AML-193 (cell line): ENCODE measurements at places on chromosomes 6 and 20.
A peak's percentile ranks its signal among the peaks of the same experiment; 100 is the strongest.

GRCh38 chr6:6724539-6725467, 136.3 kb downstream of the LY86 start:
- DNase-seq: peak; percentile 80

DNA sequence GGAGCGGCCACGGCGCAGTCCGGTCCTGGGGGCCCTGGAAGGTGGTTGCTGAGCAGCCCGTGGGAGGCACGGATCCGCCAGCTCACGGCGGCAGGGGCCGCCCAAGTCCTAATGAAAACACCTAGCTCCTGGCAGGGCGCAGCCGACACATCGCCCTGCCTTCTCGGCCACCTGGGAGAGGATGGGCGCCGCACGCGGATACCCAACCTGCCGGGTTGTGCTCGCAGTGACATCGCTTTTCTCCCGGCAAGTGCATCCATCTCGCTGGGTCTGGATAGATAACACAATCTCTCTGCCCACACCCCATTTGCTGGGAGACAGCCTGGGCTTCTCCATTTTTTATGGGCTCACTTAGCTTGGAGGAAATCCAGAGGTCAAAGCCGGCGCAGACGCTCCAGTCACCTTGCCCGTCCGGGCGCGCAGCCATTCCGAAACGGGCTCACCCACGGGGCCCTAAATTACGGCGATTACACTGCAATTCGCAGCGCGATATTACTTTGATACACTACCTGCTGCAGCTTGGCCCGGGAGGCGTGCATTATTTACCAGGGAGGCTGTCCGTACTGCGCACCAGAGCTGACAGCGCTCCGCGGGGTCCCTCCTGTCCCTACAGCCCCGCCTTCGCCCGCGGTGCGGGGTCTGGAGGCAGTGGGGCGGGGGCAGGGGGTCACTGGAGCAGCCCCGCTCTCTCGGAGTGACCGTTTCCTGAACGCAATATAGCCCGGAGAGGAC, 36.2 kb upstream of the CCDC167 start:
- no peak for DNase-seq

DNA sequence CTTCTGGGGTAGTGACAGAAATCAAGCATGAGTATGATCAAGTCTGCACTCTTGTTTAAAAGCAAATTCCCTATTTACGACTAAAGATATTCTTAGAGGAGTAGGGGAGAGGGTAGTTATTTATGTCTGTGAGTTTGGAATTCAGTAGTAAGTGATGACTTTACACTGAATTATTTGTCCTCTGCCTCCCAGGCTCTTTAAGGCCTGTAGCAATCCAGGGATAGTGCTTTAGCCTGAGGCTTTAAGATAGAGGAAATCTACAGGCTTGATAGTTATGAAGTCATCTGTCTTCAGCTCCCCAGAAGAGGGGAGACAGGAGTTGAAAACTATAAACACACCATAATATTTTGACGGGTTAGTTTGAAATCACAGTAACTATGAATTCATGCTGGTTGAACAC, 664.5 kb downstream of the EPM2A start:
- DNase-seq: no peak

DNA sequence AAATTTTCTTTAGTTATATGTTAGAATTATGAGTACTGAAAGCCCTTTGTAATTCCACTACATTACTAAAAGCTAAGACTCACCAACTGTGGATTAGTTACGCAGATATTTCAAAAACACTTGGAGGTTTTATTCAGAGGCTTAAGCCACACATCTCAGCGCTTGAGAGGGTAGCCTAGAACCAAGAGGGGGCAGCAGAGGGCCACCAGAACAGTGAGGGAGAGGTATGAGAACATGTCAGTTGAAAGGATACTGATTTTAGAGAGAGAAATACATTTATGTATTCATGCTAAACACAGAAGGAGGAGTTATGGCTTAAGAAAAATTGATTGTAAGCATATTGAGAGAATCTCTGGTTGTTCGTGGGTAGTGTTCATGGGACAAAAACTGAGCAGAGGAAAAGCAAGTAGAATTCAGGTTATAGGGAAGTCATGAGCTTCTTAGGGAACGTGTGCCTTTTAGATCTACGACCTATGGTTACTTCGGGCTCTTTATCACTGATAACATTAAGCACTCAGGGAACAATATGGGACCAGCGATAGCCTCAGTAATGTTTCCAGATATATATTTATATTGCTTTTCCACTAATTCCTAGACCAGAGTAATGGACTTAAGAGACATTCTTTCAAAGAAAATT, 20.4 kb upstream of the SERINC1 start:
- DNase-seq: peak; percentile 68

GRCh38 chr6:136960781-136961180, 38.7 kb downstream of the SLC35D3 start:
- no peak for DNase-seq

GRCh38 chr20:3924304-3925112, 35.3 kb downstream of the PANK2 start:
- DNase-seq: no peak

DNA sequence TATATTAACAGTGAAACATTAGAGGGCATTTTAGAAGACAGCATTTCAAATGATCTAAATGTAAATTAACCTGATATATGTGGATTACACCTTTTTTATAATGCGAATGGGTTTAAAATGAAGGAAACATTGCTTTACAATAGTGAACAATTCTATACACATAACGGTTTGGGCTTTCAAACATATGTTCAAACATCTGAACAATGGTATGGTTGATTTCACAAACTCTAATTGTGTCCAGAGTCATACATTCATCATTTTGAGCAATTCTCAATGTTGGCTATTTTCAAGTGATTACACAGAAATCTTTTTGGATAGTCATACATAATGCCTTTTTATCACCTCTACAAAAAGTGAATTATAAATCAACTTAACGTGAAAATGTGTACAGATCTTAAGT, 578.1 kb downstream of the PHF3 start:
- DNase-seq: no peak

- DNase-seq: no peak
These were observed 905 bp downstream of the RARS2 start for GRCh38 chr6:87588756-87589407.

DNA sequence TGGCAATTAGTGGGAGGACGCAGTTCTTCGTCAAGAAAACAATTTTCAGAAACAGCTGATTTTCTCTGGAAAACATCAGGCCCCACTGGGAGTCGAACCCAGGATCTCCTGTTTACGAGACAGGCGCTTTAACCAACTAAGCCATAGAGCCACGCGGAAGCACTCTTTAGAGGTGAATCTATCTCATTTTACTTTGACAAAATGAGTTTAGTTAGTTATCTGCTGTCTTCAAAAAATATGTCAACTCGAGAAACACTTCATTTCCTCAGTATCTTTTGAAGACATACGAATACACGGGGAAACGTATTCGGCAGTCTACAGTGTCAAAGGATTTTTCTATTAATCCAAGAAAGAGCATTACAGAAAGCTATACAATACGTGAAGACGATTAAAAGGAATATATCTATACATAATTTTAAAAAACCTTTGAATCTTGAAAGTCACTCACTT, 26.7 kb downstream of the GPX6 start:
- no peak for DNase-seq

GRCh38 chr20:3716195-3716834, 3.9 kb upstream of the SIGLEC1 start:
- DNase-seq: peak; percentile 24

- no peak for DNase-seq
These were observed 693 bp downstream of the HLA-F start for GRCh38 chr6:29723666-29724588.

DNA sequence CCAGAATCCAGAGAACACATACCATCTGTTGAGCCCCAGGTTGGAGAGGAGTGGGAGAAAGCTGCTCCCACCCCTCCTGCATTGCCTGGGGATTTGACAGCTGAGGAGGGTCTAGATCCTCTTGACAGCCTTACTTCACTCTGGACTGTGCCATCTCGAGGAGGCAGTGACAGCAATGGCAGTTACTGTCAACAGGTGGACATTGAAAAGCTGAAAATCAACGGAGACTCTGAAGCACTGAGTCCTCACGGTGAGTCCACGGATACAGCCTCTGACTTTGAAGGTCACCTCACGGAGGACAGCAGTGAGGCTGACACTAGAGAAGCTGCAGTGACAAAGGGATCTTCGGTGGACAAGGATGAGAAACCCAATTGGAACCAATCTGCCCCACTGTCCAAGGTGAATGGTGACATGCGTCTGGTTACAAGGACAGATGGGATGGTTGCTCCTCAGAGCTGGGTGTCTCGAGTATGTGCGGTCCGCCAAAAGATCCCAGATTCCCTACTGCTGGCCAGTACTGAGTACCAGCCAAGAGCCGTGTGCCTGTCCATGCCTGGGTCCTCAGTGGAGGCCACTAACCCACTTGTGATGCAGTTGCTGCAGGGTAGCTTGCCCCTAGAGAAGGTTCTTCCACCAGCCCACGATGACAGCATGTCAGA, 77.4 kb downstream of the ASXL1 start:
- no peak for DNase-seq

GRCh38 chr6:40929176-40929575, 109.8 kb downstream of the UNC5CL start:
- no peak for DNase-seq

GRCh38 chr20:46681032-46681854, 8.0 kb downstream of the TP53RK start:
- DNase-seq: peak; percentile 31

- DNase-seq: no peak
These were observed 63.4 kb downstream of the SMOC2 start for GRCh38 chr6:168504366-168504765.

- DNase-seq: no peak
These were observed 7.9 kb downstream of the RIN2 start for GRCh38 chr20:19765913-19766312.

DNA sequence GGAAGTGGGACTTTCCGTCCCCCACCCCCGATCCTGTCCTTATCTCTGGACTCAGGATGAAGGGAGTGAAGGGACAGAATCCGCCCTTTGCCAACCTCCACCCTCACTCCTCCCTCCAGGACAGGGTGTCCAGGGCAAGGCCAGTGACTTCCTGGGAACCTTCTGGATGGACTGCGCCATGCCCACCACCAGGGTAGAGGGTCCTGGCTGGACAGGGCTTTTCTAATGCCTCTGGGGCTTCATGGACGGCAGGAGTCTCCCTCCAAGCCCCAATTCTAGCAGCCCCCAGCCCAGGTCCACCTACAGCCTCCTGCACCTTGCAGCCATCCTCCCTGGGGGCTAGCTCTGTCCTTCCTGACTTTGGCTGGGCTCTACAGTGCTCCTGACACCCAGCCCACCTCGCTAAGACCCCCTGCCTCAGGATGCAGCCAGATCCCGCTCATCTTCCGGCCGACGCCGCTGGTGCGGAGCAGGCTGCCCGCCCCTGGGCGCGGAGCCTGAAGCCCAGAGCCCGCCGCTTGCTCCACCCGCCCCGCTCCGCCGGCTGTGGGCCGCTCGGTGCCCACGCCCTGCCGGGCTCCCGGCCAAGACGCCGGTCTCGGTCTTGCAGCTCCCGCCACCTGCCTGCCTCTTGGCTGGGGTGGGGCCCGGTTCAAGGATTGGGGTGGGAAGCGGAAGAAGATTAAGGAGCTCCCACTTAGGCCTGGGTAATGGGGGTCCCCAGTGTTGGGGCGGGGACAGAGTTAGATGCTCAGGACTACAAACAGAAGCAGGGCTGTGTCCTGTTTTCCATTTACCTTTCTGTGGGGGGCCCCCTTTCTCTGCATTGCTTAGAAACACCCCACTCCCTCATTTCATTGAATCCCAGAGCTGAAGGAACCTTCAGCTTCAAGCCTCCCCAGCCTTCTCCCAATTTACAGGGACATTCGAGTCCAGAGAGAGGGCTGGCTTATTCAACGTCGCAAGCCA, 72.8 kb downstream of the MDGA1 start:
- DNase-seq: no peak

GRCh38 chr20:1930165-1930564, 35.0 kb downstream of the SIRPA start:
- no peak for DNase-seq

- DNase-seq: no peak
These were observed 66.2 kb upstream of the BEND6 start for GRCh38 chr6:56888687-56889086.

DNA sequence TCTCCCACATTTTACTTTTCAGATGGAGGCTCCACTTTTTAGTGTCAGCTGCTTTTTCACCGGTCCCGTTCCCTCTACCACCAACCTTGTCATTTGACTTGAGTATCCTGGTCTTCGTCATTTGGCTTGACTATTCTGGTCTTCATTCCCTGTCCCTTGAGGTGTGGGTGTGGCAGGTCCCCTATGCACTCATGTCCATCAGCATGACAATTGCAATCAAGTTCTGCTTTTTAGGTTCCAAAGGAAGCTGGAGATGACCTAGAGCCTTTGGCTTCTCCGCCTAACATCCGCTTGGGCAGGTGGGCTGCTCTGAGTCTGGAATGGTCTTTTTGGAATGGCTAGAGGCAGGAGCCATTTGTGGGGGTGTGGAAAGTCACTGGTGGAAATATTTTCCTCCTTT, 99.8 kb upstream of the MLN start:
- no peak for DNase-seq

DNA sequence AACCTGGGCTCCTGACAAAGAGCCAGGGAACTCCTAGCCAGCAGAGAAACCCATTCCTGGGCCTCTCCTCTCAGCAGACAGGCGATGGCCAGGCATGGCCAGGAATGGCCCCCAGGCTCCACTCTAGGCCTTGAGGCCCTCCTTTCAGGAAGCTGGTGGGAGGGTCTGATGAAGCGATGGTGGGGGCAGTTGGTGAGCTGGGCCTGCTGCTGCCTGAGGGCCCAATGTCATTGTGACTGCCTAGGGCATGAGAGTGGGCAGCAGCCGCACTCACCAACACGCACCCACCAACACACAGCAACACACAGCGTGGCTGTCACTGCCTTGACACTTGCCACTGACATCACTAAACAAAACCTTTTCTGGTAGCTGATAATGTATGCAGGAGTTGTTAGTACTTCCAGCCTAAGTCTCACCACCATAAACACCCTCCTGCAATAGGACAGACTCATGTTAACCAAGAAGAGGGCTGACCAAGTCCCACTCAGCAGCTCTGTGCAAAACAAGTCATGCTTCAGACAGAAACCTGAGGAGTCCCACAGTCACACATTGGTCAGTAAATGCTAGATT, 69.3 kb downstream of the ABHD12 start:
- DNase-seq: no peak

- DNase-seq: no peak
These were observed 42.4 kb upstream of the ADGRF4 start for GRCh38 chr6:47655719-47656595.

- DNase-seq: peak; percentile 99
These were observed 11.5 kb downstream of the NFKBIL1 start for GRCh38 chr6:31558631-31559500.

DNA sequence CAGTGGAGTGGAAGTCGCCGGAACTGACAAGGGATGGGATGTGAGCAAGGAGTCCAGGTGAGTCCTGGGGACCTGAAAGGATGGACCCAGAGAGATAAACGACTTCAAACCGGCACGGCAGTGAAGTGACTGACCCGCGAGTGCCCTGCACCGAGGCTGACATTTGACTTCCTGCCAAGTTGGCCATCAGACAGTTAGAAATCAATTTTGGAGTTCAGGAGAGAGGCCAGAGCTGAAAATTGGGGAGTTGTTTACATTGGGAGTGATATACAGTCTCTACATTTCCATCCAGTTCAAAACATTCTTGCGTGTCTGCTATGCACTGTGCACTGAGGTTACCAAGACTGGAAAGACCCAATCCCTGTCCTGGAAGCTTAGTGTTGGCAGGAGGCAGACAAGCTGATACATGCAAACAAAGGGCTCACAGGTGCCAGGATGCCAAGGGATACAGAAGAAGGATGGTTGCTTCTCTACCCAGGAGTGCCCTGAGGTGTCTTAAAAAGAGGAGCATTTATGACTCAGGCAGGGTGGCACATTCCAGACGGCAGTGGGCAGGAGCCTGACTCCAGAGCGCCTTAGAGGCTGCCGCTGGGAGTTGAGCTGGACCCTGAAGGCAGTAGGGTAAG, 186.6 kb downstream of the MTHFD1L start:
- no peak for DNase-seq

- DNase-seq: no peak
These were observed 18.3 kb downstream of the SIM1 start for GRCh38 chr6:100446115-100447080.
